ENCODE measurements at places on chromosomes 3 and 15. TPM values are rescaled to one million over a fixed set of nuclear protein-coding genes. Genes with fewer than 3 reads are reported as not detected.

LDHAL6B gene
- total RNA-seq = not detected

CNTN6 gene
- total RNA-seq = not detected

NLGN1 gene
- total RNA-seq = not detected

RTF1 gene
- 17.4 TPM for total RNA-seq

ARGFX gene
- not detected for total RNA-seq

IL16 gene
- total RNA-seq = not detected

TERC gene
- total RNA-seq = not detected

SCAANT1 gene
- total RNA-seq = not detected

EBLN2 gene
- total RNA-seq = 0.70 TPM

GPR149 gene
- not detected for total RNA-seq

EHHADH gene
- 3.8 TPM for total RNA-seq

UCN2 gene
- 8.5 TPM for total RNA-seq

IGSF11 gene
- 5.6 TPM for total RNA-seq

GMNC gene
- not detected for total RNA-seq

SAMMSON gene
- total RNA-seq = not detected

CLDN18 gene
- total RNA-seq = not detected

LRTM1 gene
- total RNA-seq = not detected

PPM1M gene
- total RNA-seq = 4.2 TPM

CKMT1B gene
- total RNA-seq = 5.1 TPM

MAPKAPK3 gene
- 30.2 TPM for total RNA-seq

ST8SIA2 gene
- total RNA-seq = 0.53 TPM

BCL2A1 gene
- 10.2 TPM for total RNA-seq

HIGD2B gene
- not detected for total RNA-seq

B3GALNT1 gene
- total RNA-seq = 0.10 TPM

FYTTD1 gene
- 26.3 TPM for total RNA-seq

UBL7 gene
- 42.8 TPM for total RNA-seq

MEX3B gene
- 3.7 TPM for total RNA-seq

SEMA7A gene
- 1.5 TPM for total RNA-seq

UPK1B gene
- 12.9 TPM for total RNA-seq

LYSMD4 gene
- total RNA-seq = 4.6 TPM

POTEB gene
- total RNA-seq = not detected

ANKRD34C gene
- not detected for total RNA-seq

SLC2A2 gene
- not detected for total RNA-seq

SLC22A14 gene
- total RNA-seq = not detected

ZNF592 gene
- 20.5 TPM for total RNA-seq

SLC9A9 gene
- total RNA-seq = 0.22 TPM

INO80 gene
- total RNA-seq = 12.3 TPM

PRICKLE2 gene
- 2.4 TPM for total RNA-seq

ST3GAL6 gene
- total RNA-seq = 0.80 TPM

ZNF774 gene
- total RNA-seq = 1.2 TPM

TTC21A gene
- 2.5 TPM for total RNA-seq

CADPS gene
- total RNA-seq = not detected

NOX5 gene
- 0.16 TPM for total RNA-seq

CACNA2D2 gene
- 0.42 TPM for total RNA-seq

LOXL1 gene
- 0.67 TPM for total RNA-seq

NPTN gene
- 208 TPM for total RNA-seq

FBLN2 gene
- total RNA-seq = 2.1 TPM

FOXB1 gene
- total RNA-seq = not detected

SLCO3A1 gene
- 21.5 TPM for total RNA-seq

FAM3D gene
- not detected for total RNA-seq

BLM gene
- total RNA-seq = 11.9 TPM

C15orf62 gene
- total RNA-seq = not detected

NT5DC2 gene
- total RNA-seq = 92.8 TPM

GOLGA6L7 gene
- not detected for total RNA-seq

MYZAP gene
- 1.0 TPM for total RNA-seq

ATXN7 gene
- 3.6 TPM for total RNA-seq

VPS18 gene
- total RNA-seq = 20.3 TPM

HYAL1 gene
- 0.50 TPM for total RNA-seq

PAQR5 gene
- total RNA-seq = 88.0 TPM
